ENCODE measurements at places on chromosomes 2 and 18.

DNA sequence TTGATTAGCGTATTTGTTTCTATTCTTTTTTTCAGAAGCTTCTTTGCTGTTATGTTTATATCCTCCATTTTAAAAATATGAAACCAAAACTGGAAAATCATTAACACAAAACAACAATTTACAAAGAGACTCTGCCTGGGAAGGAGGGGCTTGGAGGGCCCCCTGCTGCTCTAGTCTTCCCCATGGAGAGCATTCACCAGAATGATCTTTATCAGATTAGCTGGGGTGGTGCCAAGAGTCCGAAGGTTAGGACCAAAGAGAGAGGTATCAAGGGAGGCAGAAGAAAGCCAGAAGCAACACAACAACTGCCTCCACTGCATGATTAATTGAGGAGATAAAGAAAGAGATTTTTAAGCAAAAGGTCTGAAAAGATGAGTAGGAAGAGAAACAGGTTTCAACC lies 218.6 kb downstream of the IRS1 start:
- no peak for DNase-seq

GRCh38 chr2:234879671-234880455 lies 72.0 kb upstream of the SH3BP4 start:
- DNase-seq, result peak; percentile 2

DNA sequence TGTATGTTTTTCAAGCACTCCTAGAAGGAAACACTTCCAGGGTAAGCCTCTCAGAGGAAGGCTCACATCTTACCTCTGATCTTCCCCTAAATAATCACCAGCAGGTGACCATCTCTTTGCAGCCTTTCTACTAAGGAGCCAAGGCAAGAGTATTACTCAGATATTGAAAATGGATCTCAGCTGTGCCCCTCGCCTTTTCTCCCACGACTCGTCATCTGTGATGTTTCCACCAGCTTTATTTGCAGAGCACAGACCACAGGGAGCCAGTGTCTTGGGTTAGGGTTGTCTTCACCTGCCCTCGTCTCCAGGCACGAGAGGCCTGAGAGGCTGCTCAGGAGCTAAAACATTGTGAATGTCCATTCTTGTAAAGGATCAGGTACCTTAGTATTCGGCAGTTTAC lies 16.9 kb upstream of the SCLY start:
- DNase-seq, result no peak

DNA sequence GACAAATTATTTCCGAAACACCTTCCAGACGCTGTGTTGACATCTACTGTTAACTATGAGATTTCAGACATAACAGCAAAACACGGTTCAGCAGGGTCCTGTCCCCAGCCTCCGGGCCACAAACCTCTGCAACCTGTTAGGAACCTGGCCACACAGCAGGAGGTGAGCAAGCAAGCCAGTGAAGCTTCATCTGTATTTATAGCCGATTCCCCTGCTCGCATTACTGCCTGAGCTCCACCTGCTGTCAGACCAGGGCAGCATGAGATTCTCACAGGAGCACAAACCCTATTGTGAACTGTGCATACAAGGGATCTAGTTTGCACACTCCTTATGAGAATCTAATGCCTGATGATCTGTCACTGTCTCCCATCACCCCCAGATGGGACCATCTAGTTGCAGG lies 31.1 kb downstream of the NDUFA10 start:
- DNase-seq, result no peak
